Effector CD4-positive, alpha-beta T cell (primary cell): ENCODE measurements at places on chromosomes 6 and 20.

DNA sequence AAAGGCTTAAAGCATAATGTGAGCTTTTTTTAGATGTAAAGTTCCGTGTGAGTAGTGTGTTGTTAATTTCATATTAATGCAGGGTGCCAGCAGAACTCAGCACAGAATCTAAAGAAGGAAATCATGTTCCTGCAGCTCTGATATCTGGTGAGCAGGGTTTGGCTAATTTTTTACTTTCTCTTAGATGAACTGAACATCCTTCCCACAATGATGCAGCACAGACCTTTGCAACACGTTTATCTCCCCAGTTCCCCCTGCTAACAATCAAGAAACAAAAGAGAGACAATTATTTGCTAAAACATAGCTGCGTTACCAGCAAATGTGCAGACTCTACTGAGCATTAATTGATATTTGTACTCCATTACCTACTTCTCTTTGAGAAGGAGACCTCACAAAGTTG is 39.1 kb upstream of the ATXN1 start:
- no peak for DNase-seq

DNA sequence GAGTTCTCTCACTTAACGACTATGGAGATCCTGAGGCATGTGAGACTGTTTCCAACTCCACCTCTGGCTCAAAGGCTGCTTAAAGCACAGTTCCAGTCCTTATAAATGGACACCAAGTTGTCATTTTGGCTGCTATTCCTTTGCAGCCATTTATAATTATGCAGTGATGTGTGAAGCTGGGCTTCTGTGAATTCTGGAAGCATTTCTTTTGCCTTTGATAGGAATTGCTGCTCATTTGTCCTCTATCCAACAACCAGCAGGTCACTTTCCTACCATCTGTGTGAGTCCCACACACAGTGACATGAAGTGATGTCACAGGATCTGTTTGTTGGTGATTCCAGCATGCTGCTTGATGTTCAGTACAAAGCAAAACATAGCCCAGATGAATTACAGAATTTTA is 28.5 kb upstream of the EFHC1 start:
- no peak for DNase-seq

GRCh38 chr6:118017301-118017848 is 110.3 kb downstream of the SLC35F1 start:
- DNase-seq, result no peak

DNA sequence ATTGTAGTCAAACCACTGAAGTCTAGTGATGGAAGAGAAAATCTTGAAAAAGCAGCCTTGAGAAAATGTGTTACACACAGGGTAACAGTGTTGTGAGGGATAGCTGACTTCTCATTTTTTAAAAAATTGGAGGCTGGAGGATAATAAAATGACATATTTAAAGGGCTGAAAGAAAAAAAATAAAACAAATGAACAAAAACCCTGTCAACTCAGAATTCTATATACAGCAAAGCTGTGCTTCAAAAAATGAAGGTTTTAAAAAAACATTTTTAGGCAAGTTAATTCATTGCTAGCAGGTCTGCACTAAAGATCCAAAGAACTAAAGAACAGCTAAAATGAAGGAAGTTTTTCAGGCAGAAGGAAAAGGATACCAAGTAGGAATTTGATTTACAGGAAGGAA is 31.1 kb downstream of the VTA1 start:
- no peak for DNase-seq

DNA sequence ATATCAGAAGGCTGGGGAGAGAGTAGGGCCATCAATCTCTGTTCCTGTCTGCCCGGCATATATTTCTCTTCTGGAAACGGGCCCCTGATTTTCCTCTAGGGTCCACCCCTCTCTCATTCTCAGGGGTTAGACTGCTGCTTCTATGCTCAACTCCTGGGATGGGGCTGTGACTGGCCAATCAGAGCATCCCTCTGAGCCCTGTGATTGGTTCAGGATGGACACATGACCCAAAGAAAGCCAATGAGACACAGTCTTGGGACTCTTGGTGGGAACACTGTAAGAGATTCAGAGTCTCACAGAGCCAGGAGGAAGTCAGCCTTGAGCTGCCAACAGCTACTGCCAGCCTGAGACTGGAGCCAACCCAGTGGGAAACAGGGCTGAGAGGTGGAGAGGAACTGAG is 31.0 kb upstream of the KCNB1 start:
- no peak for DNase-seq
